ENCODE measurements at places on chromosomes 4 and X. TPM values are rescaled to one million over a fixed set of nuclear protein-coding genes. Genes with fewer than 3 reads are reported as not detected.

TEX13D gene
- not detected for total RNA-seq

REELD1 gene
- total RNA-seq, result not detected

RAP1GDS1 gene
- total RNA-seq, result 8.8 TPM

PARM1 gene
- total RNA-seq, result 99.4 TPM

OPN1MW gene
- total RNA-seq, result not detected

RPA4 gene
- total RNA-seq, result not detected

TCEAL2 gene
- not detected for total RNA-seq

RHOXF1 gene
- not detected for total RNA-seq

SMPX gene
- total RNA-seq, result 894 TPM

GPR34 gene
- total RNA-seq, result 1.0 TPM

CCNB3 gene
- 0.15 TPM for total RNA-seq

PASD1 gene
- total RNA-seq, result not detected

SCML1 gene
- 4.9 TPM for total RNA-seq

FRMPD4 gene
- total RNA-seq, result 3.8 TPM

IL1RAPL1 gene
- total RNA-seq, result 2.6 TPM

PDE5A gene
- 13.1 TPM for total RNA-seq

DNA sequence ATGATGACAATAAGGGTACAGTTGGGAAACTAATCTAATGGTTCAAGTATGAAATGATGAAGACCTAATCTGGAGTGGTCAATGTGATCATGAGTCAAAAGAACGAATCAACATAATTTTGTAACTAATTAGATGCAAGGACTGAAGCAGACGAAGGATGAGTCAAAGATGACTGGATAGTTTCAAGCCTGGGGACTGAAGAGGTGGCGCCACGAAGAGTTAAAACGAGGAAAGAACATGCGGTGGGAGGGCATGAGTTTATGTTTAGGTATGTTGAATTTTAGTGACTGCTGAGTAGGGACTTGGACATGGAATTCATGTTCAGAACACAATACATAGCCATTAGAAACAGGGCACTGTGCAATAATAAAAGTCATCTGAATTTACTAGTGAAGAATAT lies 221.5 kb upstream of the FAM241A start:
- no peak for DNase-seq

DNA sequence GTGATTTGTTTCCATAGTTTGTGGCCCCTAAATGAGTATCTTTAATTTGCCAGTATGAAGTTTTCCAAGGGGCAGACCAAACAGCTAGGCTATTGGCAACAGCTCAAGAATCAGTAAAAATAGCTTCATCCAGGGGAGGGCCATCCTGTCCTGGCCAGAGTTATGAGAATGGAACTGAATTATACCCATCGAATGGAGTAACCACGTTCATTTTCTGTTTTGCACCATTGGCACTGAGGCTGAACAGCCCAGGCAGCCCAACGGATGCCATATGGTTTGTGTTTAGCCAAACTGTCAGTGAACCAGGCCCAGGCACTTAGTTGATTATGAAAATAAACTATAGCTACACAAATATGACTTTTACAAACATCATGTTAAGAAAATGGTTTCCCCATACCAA lies 17.7 kb upstream of the ASB5 start:
- no peak for DNase-seq

GRCh38 chr4:82753725-82754410 lies 44.7 kb downstream of the SCD5 start:
- peak; percentile 23 for DNase-seq

DNA sequence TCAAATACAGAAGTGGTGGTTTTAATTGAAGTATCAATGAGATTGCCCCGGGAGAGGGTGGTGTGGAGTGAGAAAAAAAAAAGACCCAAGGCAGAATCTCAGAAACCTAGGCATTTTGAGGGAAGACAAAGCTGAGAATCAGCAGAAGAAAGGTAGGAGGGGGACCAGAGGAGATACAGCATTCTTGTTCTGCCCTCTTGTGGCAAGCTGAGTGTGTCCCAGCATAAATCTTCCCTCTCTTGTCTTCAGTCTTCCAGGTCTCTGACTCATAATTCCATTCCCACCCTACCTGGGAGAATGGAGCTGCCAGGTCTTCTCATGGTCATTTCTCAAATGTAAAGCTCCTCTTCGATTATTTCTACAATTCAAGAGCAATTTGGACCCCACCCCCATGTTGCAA lies 32.7 kb upstream of the MAGED1 start:
- DNase-seq, result peak; percentile 3

GRCh38 chr4:76688619-76689144 lies 209.3 kb downstream of the SOWAHB start:
- DNase-seq, result no peak

GRCh38 chrX:48802905-48803200 lies 986 bp downstream of the HDAC6 start:
- no peak for DNase-seq

GRCh38 chr4:158314756-158315487 lies 104.6 kb downstream of the TMEM144 start:
- DNase-seq, result no peak

GRCh38 chr4:112854420-112854819 lies 195.0 kb upstream of the ANK2 start:
- DNase-seq, result no peak

- no peak for DNase-seq
Observed at GRCh38 chrX:70196961-70197720, 19.9 kb downstream of the DGAT2L6 start.

DNA sequence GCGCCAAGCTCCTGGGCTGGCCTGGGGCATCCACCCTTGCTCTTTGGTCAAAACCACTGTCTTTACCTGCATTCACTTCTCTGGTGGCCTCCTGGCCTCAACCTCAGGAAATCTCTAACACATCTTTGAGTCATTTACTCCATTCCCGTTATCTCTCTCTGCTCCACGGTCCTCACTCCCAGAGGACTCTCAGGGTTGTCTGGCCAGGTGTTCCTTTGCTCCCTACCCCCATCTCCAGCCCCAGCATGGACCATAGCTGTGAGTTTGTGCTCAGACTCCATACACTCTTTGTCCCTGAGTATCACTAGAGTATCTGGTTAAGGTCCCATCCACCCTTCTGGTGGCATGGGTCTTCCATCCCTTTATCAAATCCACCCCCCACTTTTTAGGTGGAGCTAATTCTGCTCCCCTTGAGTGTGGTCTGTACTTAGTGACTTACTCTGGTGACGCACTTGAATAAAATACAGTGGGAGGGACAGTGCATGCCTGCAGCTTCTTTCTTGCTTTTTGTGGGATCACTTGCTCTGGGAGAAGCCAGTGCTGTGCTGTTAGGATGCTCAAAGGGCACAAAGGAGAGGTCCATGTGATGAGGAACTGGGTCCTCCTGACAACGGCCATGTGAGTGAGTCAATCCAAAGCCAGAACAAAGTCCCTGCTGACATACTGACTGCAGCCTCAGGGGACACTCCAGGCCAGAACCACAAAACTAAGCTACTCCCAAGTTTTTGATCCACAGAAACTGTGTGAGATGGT lies 44.3 kb downstream of the IGFBP7 start:
- no peak for DNase-seq

- no peak for DNase-seq
Observed at GRCh38 chr4:96713271-96713850, 873.5 kb downstream of the PDHA2 start.

DNA sequence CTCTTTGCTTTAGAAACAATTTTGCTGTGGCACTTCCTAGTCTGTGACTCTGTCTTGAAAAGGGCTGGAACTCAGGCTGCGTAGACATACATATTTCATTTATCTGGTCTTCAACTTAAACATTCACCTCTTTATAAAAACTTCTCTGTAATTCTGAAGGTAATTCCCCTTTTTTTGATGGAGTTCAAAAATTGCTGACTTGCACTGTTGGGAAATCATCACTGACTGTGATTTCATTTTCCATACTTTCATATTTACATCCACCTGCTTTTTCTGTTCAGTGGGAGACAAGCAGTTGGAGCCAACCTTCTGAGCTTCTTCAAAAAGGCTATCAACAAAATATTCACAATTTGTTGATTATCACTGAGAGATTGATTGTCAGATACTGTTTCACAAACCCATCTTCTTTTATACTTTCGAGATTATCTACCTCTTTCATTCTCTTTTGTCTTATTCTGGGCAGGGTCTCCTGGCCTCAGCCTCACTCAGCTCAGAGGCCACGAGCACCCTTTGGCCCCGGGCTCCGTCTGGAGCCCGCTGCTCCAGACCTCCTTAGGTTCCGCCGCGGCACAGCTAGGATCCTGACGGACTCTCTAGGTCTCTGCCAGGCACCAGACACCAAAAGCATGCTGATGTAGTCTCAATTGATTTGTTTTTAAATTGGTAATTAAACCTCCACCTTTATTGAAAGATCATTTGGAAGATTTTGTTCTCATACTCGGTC lies 39.7 kb upstream of the UGT2B17 start:
- no peak for DNase-seq

DNA sequence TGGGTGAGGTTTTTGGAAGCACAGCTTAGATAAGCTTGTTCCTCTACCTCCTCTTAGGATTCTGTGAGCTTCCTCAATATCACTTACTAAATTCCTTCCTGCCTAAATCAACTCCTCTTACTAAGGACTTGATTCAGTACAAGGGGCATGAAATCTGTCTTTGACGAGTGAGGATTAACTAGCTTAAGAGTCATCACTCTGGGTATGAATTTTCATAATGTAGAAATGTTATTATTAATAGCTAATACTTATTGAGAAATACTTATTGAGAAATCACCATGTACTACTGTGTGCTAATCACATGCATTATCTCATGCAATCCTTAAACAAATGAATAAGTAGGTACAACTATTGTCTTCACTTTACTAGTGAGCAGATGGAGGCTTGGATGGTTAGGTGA lies 28.6 kb downstream of the TRPC3 start:
- DNase-seq, result no peak

DNA sequence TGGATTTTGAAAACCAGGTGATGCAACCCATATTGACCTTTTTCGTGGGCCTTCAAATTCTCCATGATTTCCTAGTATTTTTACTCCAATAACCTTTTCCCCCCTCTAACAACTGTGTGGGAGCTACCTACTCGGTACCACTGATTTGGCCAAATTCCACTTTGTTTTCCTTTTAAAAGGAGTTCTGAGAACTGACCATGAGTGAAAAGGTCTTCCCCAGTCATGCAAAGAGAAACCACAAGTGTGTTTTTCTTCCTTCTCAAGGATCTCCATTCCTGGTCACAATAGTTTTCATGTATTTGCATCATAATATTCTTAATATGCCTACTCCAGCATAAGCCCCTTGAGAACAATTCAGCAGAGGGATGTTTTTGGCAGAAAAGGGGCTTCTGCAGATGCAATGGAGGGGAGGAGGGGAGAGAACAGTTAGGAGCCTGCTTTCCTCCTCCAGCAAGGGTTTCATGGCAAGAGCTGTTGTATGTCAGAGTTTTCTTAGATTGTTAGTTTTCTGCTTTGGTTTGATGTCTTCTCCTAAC lies 195.3 kb upstream of the ANXA3 start:
- DNase-seq, result no peak

DNA sequence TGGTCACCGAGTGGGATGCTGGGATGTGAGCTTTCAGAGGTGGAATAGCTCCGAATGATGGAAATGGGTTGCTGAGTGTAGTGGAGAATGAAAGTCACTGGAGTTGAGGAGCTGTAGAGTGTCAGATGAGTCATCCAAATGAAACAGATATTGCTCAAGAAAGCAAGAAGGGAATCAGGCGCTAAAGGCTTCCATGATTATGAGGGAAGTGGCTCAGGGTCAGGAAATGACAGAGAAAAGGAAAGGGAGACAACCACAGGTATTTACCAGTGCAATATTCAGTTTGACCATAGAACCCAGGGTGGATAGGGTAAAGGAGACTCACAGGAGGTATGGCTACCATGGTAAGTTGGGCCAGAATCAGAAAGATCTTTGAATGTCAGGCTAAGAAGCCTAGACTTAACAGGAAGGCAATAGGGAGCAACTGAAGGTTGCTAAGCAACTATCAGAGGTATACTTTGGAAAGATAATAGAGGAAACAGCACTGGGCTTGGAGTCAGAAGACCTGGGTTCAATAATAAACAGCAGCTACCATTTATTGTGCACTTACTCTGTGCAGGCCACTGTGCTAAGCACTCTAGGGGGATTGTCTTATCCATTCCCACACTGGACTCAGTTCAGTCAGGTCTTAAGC lies 11.7 kb downstream of the LAS1L start:
- DNase-seq, result no peak

GRCh38 chrX:106897259-106897658 lies 5.9 kb downstream of the RIPPLY1 start:
- no peak for DNase-seq

DNA sequence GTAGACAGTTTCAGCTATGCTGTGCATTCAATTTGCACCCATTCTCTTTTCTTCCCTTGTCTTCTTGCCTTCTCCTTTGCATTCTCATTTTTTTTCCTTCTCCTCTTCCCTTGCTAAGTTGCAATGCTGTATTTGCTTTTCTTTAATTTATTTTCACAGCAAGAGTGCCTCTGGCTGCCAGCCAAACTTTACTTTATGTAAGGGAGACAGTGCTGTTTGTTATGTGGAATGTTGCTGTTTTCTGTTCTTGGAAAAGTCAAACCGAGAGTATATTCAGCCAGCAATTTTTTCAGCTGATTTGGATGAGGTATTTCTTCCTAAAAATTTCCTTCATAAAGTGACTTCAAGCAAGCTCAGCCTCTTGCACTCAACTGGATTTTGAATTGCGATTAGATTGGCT lies 1293.4 kb downstream of the ARAP2 start:
- no peak for DNase-seq

DNA sequence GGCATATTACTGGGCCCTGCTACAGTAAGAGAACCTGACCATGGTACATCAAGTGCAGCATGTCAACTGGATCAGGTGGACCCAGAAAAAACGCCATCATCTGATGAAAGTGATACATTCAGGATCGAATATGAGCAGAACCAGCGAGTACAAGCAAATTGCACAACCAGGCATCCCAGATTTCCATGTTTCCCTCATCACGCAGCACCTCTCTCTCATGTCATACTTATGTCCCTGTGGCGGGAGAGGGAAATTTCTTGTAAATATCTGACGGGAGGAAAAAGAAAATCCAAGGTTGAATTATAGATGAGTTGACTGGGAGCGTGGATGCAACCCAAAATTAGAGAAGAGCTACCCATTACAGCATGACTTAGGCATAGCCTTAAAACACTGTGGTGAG lies 608.5 kb upstream of the FAT1 start:
- DNase-seq, result no peak

- no peak for DNase-seq
Observed at GRCh38 chr4:153337686-153338085, 6.8 kb upstream of the MND1 start.

All from heart right ventricle (tissue), 16 donors.